ENCODE measurements at places on chromosomes 1 and 21.

DNA sequence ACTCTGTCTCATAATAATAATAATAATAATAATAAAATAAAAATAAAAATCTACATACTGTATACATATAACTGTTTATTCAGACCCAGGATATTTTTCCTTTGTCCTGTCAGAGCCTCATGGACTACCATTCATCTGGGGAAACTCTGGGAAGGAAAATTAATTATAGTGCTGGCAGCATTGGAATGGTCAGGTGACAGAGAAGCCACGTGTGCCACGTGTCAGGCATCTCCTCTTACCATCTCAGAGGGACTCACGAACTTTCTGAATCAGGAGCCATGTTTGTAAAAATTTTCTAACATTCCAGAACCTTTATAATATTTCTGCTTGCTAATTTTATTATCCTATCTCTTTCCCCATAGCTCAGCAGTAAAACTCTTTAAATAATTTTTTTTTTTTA is 97.8 kb upstream of the HNRNPU start:
- no peak for DNase-seq

DNA sequence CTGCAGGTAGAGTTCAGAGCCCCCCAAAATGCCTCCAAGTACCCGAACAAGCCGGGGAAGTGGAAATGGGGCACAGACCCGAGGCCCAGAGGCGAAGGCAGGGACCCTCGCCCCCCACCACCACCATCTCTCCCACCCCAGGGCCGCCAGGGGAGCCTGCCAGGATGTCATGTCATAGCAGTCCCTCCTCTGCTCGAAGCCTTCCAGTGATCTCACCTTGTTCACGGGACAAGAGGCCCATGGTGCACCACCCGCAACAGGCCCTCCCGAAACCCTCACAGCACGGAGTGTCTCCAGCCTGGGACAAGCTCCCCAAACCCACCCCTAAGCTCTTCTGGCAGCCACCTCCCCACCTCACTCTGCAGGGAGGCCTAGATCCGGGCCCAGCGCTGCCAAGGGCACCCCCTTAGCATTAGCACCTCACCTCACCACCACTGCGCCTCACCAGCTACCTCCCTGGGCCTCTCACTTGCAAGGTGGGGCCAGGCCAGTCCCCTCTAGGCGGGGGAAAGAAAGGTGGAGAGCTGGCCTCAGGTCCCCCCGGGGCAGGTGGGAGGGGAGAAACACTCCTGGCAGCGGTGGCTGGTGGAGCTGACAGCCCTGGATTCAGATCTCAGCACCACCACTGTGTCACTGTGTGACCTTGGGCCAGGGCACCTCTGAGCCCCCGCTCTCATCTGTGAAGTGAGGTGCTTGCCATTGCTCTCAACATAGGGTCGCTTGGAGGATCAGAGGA is 13.3 kb downstream of the CHD5 start:
- DNase-seq = no peak

DNA sequence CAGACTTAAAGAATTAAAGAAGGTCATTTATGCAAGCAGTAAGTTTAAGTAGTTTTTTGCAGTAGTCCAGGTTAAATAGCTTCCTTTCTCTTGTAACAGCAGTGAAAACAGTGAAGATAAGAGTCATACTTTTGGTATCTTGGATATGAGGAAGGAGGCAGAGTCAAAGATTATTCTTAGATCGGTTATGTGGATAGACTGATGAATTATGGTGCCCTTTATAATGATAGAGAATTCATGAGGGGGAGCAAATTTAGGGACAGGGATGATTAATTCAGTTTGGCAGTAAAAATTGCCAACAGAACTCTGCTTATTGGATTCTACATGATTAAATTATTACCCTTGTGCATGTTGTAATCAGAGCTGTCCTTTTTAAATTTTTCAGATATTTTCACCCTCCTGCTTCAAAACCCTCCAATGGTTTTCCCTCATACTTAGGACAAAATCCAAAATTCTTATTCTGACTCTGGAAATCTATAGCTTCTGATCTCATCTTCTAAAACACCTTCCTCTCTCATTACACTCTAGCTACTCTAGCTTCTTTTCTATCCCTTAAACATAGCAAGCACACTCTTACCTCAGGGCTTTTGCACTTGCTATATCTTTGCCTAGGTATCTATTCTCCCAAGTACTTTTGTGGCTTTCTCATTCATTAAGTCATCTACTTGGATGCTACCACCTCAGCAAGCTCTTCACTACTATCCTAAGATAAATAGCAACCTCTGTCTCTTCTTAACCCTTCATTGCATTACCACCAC is 79.8 kb downstream of the PKN2 start:
- no peak for DNase-seq

- no peak for DNase-seq
These were observed 17.7 kb upstream of the ZSCAN20 start for GRCh38 chr1:33454646-33455282.

GRCh38 chr1:201324821-201325677 is 41.7 kb downstream of the PKP1 start:
- DNase-seq = no peak

DNA sequence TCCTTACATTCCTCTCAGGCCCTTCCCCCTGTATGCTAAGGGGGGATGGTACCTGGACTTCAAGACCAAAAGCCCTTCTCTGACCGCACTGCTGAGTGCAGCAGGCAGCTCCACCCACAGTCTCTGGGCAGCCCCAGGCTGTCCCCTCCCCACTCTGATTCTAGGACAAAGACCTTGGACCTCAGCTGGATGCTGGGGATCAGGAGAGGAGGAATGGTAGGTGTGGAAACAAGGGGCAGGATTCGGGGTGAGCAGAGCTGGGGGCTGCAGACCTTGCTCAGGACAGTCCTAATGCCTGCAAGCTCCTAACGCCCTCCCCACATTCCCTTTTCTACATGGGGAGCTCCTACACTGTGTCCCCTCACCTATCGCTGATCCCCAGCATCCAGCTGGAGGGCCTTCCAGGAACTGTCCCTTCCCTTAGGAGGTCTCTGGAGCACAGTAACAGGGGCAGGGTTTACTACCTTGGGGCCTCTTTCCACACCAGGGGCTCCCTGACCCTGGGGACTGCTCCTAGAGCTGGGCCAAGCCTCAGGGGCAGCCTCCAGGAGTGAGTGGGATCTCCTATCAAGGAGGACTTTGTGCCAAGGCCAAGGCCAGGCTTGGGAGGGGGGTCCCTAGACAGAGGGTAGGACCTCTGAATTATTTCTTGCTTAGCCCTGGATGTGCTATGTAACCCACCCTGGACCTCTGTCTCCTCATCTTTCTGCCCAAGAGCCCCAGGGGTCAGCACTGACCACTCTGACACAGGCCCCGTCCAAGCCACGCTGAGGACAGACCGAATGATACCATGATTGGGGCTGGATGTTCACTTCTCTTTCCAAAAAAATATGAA is 5.6 kb downstream of the CLDN19 start:
- DNase-seq = no peak

GRCh38 chr1:159011751-159012150 is 2.0 kb downstream of the IFI16 start:
- no peak for DNase-seq

- DNase-seq = no peak
These were observed 10.3 kb upstream of the FAM20B start for GRCh38 chr1:179015396-179015795.

DNA sequence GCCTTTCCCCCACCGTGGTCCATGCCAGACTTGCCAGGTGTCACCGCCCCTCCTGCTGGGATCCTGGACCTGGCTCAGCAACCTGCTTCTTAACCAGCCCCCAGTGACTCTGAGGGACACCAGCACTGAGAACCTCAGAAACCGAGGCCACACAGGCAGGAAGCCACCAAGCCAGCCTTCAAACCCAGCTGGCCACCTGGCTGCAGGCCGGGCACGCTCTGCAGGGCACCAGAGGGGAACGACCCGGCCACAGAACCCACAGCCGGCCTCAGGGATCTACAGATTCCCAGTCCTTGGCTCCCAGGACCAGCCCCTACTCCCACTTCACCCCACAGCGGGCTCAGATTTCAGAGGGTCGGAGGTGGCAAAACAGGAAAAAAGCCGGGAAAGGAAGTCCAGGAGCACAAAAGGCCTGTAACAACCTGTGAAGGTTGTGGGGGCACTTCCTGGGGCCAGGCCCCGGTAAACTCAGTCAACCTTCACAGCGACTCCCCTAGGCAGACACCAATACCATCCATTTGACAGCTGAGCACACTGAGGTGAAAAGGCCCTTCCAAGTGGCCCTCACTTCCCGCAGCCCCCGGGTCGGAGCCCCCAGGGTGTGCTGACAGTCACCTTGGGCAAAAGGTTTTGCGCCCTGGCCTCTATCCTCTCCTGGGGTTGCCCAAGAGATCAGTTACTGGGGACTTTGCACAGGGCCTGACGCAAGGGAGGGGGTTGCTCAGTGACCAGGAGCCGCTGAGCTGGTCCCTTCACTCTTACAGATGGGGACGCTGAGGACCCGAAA is 14.1 kb downstream of the RUNX3 start:
- no peak for DNase-seq

DNA sequence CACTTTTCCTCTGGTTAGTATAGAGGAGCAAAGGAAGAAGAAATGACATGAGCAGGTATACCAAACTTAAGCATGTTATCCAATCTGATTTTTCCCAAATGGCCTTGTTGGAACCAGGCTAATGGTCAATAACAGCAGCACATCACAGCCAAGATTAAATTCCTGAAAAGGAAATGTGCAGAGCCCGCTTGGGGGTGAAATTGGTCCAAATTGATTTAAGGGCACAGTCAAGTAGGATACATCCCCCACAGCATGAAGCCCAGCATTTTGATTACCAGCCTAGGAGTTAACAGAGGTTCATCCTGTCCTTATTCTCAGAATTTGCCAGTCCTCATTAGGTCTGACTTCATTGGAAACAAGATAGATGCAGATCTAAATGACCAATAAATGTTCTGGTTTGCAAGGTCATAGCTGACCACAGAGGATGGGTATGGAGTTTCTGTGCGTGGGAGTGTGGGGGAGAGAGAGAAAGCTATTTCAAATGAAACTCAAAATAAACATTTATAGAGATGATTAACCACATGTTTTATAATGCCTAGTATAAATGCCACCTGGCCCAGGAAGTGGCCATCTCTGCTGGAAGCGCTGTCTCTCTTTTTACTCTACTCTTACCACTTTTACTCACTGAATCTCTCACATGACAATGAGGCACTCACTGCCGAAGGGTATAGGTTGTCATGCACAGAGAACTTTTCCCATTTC is 38.7 kb downstream of the RGS5 start:
- DNase-seq = no peak

DNA sequence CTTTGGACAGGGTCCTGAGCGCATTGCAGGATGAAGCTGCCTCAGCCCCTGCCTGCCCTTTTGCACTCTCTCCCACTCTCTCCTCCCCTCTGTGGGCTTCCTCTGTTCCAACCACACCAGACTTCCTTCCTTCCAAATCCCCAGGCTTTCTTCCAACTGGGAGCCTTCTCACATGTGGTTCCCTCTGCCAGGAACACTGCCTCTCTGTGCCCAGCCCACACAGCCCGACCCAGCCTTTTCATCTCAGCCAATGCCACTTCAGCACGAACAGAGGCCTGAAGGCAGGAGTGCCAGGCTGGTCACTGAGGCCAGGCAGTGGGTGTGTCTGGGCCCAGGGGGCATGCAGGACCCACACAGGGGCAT is 5.9 kb downstream of the SELENON start:
- DNase-seq = peak; percentile 75

DNA sequence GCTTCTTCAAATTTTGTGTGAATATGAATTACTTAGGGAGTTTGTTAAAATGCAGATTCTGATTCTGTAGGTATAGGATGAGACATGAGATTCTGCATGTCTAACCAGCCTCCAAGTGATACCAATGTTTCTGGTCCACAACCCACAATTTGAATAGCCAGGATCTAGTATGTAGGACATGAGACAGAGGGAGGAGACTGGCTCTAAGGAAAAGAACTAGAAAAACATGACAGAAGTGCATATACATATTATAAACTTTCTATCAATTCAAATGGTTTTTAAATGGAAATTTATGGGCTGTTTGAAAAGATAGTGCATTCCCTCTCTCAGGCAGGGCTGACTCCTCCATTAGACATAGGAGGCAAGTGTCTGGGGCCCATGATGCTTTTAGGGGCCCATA is 33.9 kb upstream of the NPL start:
- no peak for DNase-seq

GRCh38 chr1:182301026-182301436 is 90.6 kb downstream of the GLUL start:
- no peak for DNase-seq

- DNase-seq = no peak
These were observed 146.2 kb upstream of the NFIA start for GRCh38 chr1:60936163-60936562.

DNA sequence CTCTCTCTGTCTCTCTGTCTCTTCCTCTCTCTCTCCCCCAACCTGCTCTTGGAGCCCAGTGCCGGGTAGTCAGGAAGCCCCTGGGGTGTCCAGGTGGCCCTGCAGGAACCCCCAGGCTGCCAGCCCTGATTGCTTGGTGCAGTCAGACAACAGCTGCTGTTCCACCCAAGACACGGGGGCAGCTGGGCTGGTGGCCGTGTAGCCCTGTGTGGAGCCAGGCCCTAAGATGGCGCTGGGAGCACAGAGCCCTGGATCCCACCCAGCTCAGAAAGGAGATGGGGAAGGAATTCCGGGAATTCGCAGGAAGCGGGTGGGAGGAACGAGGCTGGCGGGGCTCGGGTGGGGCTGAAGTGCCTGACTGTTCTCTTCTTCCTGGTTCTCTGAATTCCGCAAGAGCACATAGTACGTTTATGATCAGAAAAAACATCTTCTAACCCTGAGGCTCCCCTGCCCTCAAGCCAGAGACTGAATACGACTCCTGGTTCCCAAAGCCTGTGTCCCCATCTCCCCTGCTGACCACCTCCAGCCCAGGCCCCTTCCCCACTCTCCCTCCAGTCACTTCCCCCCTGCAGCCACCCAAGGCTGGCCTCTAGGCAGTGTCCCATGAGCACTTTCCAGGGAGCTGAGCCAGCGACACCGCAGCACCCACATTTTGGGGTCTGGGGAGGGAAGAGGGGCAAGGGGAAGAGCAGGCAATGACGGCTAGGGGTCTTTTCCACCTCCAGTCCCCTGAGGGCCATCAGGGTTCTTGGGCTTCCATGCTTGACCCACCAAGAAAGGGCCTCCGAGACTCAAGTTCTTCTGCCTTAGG is 55.0 kb downstream of the WNT9A start:
- DNase-seq = peak; percentile 39

DNA sequence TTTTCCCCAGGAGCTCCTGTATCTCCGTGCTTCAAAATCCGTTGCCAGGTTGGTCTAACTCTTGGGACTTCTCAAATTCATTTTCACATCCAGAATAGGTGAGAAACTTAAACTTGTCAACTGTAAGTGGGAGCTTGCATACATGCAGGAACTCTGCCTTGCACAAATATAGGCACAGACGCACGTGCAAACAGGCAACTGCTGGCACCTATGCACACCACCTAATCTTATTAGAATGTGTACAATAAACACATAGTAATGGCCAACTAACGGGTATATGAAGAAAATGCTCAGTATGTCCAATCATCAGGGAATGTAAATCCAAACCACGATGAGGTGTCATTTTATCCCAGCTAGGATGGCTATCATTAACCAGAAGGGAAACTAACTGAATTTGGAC is 22.6 kb upstream of the FCGR2A start:
- no peak for DNase-seq

- DNase-seq = no peak
These were observed 31.8 kb upstream of the OLIG2 start for GRCh38 chr21:32993894-32994293.

All from Right ventricle myocardium superior (tissue), 1 donor.